Activated naive CD4-positive, alpha-beta T cell treated with Interleukin-2 at 50 U/mL for 16 hours (primary cell): ENCODE measurements at places on chromosomes 11 and 22.

DNA sequence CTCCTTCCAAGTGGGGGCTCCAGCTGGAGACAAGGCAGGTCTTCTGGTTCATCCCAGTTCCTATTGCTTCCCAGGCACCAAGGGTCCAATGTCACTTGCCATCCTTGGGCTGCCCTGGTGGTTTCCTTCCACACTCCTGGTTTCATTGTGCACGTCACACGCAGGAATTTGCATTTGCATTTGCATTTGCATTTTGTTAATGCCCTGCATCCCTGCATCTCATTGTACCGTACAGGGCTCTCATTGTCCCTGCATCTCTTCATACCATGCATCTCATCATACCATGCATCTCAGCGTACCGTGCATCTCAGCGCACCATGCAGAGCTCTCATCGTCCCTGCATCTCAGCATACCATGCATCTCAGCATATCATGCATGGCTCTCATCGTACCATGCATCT is 112.2 kb upstream of the SYT13 start:
- no peak for DNase-seq

DNA sequence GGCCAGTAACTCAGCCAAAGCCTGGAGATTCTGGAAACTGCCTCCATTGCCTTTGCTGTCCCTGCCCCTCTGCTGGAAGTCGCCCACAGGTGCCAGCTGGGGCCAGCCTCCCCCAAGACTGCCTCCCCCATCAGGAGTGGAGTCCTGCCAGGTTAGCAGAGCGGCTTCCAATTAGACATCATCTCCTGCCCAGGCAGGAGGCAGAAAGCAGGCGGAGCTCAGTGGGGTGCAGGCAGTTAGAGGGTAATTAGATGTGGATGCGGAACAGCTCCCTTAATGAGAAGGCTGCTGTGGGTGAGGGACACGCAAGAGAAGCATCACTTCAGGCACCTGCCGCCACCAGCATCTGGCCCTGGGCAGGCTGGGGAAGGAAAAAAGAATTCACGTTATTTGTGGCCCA is 90.9 kb upstream of the TP53I11 start:
- no peak for DNase-seq

- DNase-seq: no peak
Measured at GRCh38 chr11:118746988-118747585, 43.9 kb downstream of the DDX6 start.

GRCh38 chr11:12483604-12484003 is 106.2 kb downstream of the PARVA start:
- no peak for DNase-seq

DNA sequence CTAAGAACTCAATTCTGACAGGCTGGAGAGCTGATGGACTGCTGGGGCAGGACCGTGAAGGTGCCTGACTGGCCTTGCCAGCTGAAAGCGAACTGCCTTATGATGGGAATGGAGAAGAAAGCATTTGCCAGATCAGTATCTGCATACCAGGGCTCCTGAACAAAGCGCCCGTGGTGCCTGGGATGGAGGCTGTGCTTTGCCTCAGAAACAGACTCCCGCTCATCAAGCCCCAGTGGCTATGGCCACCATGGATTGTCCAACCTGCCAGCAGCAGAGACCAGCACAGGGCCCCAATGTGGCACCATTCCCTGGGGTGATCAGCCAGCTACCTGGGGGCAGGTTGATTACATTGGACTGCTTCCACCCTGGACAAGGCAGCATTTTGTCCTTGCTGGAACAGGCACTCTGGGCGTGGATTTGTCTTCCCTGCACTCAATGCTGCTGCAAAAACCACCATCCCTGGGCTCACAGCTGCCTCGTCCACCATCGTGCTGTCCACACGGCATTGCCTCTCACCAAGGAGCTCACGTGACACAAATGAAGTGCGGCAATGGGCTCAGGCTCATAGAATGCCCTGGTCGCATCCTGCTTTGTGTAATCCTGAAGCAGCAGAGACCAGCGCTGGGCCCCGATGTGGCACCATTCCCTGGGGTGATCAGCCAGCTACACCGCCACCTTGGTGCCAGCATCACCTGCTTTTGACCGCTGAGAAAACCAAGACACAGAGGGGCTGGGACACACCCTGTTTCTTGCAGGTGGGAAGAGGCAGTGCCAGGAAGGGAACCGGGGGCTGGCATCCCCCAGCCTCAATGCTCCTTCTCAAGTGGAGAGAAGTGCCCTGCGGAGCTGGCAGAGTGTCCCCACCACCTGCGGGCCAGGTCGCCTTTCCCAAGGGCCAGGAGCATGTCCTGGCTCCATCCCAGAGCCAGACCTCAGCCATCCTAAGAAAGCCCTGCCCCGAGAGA is 1367.5 kb downstream of the BRD1 start:
- no peak for DNase-seq

DNA sequence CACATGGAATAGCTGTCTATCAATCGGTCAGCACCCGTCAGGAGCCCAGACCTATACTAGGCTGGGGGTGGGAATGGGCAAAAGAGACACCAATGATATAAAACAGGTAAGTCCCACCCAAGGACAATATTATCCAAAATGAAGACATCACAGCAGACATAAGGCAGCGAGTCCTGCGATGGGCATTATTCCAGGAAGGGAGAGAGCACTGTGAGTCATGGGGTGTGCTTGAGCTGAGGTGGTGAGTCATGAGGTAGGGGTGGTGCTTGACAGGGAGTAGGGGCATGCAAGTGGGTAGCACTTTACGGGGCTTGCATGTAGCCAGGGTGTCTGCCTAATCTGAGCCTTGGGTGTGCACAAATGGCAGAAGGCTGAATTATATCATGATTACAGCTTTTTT is 605.0 kb upstream of the CADM1 start:
- no peak for DNase-seq

DNA sequence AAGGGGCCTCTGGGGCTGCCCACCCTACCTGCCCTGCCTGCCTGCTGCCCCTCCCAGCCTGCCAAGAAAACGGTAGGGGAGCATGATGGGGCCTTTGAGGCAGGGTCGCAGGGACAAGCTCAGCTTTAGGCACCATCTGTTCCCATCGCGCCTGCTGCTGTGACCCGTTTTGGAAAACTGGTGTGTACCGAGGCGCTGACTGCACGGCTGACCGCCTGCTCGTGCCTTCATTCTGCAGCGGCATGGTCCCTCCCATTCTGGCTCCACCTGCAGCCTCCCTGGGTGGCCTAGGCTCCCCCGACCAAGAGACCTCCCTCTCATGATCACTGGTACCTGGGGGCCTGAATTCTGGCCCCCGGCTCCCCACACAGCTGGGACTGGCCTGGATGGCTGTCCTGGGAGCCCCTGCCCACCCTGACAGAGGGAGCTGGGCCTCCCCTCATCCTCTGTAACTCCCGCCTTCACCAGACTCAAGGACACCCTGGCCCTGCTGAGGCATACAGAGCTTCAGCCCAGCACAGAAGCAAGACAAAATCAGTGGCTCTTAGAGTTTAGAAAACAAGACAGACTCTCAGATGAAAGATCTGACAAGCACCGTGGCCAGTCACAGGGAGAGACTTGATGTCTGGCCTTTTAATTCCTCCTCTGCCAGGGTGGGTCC is 6.5 kb upstream of the MYRF start:
- no peak for DNase-seq

DNA sequence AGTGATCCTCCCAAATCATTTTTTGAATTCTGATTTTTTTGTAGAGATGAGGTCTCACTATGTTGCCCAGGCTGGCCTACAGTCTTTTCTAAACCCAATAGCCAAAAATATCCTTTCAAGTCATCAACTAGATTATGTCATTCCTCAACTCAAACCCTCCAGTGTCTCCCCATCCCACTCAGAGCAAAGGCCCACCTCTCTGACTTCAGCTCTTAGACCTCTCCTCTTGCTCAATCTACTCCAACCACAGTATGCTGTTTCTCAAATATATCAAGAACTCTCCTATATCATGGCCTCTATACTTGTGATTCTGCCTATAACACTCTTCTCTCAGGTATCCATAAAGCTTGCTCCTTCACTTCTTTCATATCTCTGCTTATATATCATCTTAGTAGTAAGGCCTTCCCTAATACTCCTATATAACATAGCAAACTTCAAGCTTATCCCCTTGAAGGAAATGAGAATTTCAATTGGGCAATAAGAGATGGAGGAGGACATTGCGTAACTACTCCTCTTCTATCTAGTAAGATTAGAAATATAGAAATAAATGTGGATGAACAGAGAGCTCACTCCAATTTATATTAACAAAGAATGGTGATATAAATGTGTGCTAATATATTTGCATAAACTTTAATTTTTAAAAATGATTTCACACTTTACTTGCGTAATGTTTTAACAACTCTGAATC is 24.5 kb downstream of the DLG2 start:
- no peak for DNase-seq

- no peak for DNase-seq
Measured at GRCh38 chr22:27881421-27881820, 37.6 kb downstream of the PITPNB start.

DNA sequence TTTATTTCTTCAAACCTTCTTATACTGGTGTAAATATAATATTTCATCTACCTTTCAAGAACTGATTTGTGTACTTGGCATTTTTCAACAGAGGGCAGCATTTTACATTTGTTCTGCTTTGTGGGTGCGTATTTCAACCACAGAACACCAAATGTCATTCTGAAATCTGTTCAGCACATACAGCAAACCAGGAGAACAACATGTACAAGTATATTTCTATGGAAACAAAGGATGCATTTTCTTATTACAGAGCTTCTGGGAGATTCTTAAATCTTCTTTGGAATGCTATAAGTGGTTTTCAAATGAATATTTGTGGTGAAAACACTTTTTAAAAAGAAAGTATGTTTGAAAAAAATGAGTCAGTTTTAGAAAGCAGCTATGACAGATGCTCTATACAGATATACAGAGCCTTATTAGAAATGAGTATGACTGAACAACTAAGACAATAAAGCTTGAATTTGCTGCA is 946.0 kb downstream of the FAM181B start:
- no peak for DNase-seq

GRCh38 chr22:24315367-24315966 is 44.8 kb downstream of the SPECC1L start:
- DNase-seq: no peak

GRCh38 chr11:69463995-69464960 is 17.2 kb upstream of the LINC01488 start:
- DNase-seq: no peak

DNA sequence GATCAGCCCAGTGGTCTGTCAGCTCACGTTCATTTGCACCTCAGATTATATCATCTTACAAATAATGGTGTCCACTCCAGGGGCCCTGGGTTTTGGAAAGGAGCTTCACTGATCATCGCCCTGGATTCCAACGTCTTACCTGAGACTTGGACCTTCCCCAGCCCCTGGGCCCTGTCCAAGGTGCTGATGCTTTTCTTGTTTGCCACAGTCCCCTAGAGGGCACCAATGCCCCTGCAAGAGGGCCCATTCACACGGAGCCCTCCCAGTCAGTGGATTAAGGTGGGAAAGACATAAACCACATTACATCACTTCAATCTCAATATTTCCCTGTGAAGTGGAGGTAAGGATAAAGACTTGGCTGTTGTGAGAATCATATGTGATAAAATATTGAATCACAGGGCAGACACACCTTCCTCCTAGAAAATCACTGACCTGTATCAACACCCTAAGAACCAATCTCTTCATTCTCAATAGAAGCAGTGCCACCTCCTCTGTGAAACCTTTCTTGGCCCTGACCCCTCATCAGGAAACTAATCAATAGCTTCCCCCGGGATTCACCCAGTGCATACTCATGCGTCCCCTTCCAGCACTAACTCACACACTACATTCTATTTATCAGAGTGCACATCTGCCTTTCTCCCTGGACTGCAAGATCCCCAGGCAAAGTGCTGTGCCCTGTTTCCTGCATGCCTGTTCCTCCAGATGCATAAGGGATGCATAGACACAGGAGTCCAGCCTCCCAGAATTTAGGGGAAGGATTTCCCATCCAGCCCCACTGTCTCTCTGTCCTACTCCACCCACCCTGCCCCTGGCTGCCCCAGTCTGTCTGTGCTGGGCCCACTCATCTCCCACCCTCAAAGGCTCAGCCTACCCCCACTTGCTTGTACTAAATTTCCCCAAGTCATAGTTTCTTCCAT is 167.0 kb downstream of the BUD13 start:
- no peak for DNase-seq

GRCh38 chr22:17845327-17845726 is 71.1 kb upstream of the BID start:
- DNase-seq: no peak

DNA sequence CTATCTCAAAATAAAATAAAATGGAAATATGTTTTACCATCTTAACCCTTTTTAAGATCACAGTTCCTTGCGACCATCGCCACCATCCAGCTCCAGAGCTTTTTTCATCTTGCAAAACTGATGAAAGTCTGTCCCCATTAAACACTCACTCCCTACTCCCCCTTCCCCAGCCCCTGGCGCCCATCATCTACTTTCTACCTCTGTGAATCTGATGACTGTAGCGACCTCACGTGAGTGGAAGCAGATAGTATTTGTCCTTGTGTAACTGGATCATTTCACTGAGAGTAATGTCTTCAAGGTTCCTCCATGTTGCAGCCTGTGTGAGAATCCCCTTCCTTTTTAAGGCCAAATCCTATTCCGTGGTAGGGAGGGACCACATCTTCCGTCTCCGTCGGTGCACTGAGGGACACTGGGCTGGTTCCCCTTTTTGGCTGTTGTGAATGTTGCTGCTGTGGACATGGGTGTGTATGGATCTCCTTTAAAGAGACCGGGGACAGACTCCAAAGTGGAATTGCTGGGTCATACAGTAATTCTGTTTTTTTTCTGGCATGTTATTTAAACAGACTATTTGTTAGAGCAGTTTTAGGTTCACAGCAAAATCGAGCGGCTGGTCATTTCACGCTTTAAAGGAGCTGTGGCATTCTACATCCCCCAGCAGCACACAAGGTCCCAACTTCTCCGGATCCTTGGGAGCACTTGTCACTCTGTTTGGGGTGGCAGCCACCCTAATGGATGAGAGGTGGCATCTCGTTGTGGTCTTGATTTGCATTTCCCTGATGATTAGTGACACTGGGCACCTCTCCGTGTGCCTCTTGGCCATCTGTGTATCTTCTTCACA is 120.0 kb downstream of the KCNQ1 start:
- DNase-seq: no peak

DNA sequence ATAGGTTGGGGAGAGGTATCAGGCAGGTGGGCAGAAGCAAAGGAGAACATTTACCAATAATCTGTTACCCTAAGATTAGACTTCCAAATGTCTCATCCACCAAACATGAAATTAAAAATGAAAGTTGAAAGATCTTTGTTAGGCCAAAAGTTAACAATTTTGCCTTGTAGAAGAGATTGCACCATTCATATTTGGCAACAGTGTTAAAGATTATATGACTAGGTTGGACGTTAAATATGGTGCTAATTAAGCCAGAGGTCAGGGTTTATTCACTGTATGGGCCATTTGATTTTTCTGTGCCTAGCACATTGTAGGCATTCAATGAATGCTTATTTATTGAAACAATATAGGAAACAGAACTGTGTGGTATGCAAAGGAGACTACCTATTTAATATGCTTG is 126.1 kb upstream of the SLC5A12 start:
- DNase-seq: no peak

DNA sequence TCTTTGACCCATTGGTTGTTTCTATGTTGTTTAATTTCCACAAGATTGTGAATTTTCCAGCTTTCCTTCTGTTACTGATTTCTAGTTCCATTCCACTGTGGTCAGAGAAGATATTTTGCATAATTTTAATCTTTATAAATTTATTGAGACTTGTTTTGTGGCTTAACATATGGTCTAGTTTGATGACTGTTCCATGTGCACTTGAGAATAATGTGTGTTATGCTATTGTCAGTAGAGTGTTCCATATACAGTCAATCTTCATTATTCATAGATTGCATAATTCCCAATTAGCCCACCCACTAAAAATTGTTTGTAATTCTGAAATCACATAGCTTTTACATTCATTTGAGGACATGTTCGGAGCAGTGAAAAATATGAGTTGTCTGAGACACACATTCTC is 346.1 kb upstream of the DDI1 start:
- no peak for DNase-seq
